ENCODE measurements at places on chromosomes 7 and 10. TPM values are rescaled to one million over a fixed set of nuclear protein-coding genes. Genes with fewer than 3 reads are reported as not detected.

GRCh38 chr7:27547401-27547800 is 115.3 kb downstream of the HIBADH start:
- peak; percentile 38 for DNase-seq

Gene CYP3A5
- not detected for total RNA-seq

- no peak for DNase-seq
Measured at GRCh38 chr10:109866995-109867635, 56.2 kb downstream of the XPNPEP1 start.

DNA sequence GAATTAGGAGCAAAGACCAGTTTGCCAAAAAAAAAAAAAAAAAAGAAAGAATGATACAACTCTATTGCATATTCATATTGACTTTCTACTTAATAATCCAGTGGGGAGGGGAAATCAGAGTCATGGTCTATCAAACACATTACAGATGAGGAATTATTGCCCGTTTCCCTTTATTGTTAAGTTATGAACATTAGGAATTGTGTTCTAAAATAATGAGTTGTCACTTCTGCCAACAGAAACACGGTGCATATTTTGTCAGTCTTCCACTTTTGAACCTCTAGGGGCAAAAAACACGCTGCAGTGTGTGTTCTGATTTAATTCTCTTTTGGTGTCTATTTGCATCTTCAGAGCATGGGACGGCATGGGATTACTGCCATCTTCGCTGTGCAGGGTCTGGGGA is 115.7 kb upstream of the RHOBTB1 start:
- no peak for DNase-seq

Gene ELN
- total RNA-seq: 3.3 TPM

- no peak for DNase-seq
Measured at GRCh38 chr7:51144178-51144577, 172.4 kb downstream of the COBL start.

All from LHCN-M2 (cell line).